ENCODE measurements at places on chromosomes 13 and 19.

GRCh38 chr19:23145617-23146415 is 29.0 kb downstream of the ZNF730 start:
- no peak for DNase-seq

GRCh38 chr19:42452590-42452989 is 9.8 kb upstream of the CXCL17 start:
- no peak for DNase-seq

- DNase-seq = no peak
These were observed 157.5 kb downstream of the TBC1D4 start for GRCh38 chr13:75324413-75324940.

DNA sequence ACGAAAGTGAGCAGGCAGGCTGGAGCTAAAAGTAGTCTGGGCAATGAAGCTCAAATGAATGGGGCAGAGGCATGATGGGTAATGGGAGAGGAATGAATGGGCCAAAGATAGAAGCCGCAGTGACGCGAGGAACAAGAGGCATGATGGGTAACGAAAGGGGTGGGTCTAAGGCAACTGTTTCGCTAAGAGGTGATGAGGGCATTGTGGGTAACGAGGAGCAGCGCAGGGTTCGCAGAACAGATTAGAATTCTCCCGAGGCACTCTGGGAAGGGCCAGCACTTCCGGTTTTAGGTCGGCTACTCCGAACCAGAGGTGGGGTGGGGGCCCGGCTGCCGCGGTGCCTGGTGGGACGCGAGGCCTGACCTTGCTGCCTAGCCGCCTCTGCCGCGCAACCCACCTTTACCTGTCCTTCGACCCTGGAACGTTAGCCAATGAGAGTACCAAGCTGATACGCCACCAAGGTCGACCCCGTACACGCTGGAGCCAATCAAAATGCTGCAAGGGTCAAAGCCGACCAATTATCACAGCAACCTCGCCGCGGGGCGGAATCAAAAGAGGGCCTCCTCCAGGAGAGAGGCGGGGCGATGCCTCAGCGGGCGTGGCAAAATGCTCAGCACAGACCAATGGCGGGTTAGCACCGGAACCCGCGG is 563 bp upstream of the TOMM40 start:
- DNase-seq = peak; percentile 99

GRCh38 chr19:51181377-51181912 is 39.3 kb downstream of the SIGLEC7 start:
- no peak for DNase-seq

DNA sequence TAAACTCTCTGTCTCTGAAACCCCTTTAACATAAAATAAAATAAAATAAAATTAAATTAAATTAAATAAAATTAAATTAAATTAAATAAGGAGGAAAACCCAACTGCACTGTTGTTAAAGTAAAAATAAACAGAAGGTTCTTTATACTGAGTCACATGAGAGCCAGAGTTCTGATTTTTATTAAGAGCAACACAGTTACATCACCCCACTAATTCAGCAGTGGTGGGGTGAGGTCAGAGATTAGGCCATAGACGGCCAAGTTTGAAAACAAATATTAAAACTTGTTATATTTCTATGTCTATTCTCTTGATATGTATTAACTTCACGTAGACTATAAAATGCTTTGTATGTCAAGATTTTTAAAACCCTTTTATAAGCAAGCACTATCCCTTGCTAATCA is 59.5 kb downstream of the MYCBP2 start:
- DNase-seq = peak; percentile 10

DNA sequence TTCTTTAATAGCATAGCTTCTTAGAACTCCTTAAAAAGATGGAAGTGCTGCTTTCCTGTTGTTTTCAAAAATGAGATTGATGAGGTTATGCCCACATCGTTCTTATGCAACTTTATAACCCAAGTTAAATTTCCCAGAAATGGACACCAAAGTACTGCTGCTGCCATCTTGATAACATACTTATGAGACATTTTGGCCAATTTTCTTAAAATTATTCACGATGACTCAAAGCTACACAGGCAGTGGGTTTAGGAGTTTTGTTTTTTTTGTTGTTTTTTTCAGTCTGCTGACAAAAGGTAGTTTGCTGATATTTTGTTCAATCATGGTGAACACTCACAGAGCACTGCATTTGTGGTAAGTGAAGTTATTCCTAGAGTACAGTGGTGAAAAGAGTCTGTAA is 54.9 kb upstream of the RFC3 start:
- DNase-seq = no peak

DNA sequence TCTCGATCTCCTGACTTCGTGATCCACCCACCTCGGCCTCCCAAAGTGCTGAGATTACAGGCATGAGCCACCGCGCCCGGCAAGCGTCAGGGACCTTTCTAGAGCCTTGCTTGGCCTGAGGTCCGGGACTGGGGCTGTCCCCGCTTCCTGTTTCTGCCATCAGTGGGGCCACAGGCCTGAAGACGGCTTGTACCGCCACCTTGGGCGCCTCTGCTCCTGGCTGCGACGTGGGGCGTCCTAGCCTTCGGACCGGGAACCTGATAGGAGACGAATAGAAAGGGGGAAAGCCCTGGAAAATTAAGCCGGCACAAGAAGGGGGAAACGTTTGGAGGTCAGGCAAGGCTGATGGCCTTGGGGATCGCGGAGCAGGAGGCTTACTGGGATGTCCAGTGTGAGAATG is 35.1 kb downstream of the RNF6 start:
- no peak for DNase-seq

- DNase-seq = no peak
These were observed 4.1 kb downstream of the ISYNA1 start for GRCh38 chr19:18433735-18434398.

DNA sequence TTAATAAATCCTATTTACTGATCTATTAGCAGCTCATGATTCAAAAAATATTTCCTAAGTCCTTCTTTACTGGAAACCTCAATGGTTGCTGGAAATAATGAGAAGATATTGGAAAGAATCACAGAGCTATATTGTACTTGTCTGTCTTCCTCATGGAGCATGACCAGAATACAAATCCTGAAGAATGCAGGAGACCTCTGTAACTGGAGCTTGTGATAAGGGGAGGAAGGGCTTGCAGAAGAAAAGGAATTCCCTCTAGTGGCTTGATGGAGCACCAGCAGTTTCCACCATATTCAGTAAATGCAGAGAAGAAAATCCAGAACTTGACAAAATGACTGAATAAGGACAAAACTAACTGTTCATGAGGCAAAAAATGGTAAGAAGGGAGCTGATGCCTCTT is 1333.1 kb downstream of the EFNB2 start:
- peak; percentile 72 for DNase-seq

DNA sequence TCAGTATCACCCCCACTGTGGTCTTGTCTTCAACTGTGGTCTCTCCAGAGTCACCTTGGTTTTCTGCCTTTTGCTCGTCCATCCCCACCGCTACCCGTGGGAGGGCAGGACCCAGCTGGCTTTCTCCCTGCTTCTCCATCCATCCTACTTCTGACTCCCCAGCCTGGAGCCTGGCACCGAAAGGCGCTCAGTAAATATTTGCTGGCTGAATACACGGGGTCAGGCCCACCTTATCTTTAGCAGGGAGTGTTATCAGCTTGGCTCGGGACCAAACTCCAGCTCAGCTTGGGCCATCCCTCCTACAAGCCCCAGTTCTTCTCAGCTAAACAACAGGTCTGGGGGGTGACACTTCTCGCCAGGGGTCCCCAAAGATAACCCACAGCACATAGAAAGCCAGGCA is 62.0 kb upstream of the KLF2 start:
- no peak for DNase-seq

- DNase-seq = peak; percentile 79
These were observed 752 bp downstream of the PDCD5 start for GRCh38 chr19:32581705-32582179.

GRCh38 chr19:10266706-10267105 is 4.2 kb upstream of the ICAM1 start:
- no peak for DNase-seq

DNA sequence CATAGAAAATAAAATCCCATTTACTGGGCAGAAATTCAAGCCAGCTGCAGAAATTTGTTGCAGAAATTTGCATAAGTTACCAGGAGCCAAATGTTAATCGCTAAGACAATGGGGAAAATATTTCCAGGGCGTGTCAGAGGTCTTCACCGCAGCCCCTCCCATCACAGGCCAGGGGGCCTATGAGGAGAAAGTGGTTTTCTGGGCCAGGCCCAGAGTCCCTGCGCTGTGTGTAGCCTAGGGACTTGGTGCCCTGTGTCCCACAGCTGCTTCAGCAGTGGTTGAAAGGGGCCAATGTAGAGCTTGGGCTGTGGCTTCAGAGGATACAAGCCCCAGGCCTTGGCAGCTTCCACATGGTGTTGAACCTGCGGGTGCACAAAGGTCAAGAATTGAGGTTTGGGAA is 278.9 kb upstream of the PCDH9 start:
- DNase-seq = no peak

GRCh38 chr13:70171151-70171550 is 62.9 kb upstream of the KLHL1 start:
- DNase-seq = no peak

- no peak for DNase-seq
These were observed 35.7 kb downstream of the ZNF493 start for GRCh38 chr19:21432590-21432989.

DNA sequence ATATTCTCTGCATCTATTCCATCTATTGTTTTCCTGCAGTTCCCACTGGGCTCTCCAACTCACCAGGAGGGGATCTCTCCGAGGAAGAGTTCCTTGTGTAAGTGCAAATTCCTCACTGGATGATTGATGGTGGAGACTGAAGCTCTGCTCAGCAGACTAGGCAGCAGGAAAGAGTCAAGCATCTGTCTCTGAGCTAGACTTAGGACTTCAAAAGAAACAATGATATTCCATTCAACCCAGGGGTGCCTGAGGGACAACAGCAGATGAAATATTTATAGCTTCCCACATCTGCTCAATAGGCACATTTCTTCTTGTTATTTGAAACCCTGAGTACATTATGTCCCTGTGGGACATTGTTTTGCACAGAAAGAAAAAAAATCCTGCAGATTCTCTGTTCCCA is at the start of the genes OR7A5 and OR7C1:
Gene OR7A5, minus strand, starts transcription at position 175 of the 400 bp plus-strand sequence. CDS start 6,944 bp downstream, outside the sequence.
Gene OR7C1, minus strand, starts transcription at position 175 of the 400 bp plus-strand sequence. CDS start 35,049 bp downstream, outside the sequence.
- no peak for DNase-seq

GRCh38 chr13:25528266-25528665 is 156.5 kb downstream of the ATP8A2 start:
- no peak for DNase-seq

- DNase-seq = no peak
These were observed 309.1 kb downstream of the KLF12 start for GRCh38 chr13:73825143-73825542.

DNA sequence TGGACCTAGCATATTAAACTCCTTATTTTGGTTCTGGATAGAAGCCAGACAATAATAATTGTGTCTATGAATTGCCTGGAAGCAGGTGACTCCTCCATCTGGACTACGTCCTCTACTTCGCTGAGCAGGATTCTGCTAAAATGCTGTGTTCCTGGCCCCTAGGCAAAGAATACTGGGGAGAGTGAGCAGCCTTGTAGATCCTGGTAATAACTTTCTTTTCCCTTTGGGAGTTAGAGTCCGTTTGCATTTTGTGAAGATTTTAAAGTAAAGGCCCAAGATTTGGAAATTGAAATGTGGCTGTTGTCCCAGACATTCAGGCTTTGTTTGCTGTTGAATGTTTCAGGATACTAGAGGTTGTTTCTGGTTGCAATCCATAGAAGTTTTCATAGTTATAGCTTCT is 511.9 kb upstream of the KLF12 start:
- DNase-seq = no peak

DNA sequence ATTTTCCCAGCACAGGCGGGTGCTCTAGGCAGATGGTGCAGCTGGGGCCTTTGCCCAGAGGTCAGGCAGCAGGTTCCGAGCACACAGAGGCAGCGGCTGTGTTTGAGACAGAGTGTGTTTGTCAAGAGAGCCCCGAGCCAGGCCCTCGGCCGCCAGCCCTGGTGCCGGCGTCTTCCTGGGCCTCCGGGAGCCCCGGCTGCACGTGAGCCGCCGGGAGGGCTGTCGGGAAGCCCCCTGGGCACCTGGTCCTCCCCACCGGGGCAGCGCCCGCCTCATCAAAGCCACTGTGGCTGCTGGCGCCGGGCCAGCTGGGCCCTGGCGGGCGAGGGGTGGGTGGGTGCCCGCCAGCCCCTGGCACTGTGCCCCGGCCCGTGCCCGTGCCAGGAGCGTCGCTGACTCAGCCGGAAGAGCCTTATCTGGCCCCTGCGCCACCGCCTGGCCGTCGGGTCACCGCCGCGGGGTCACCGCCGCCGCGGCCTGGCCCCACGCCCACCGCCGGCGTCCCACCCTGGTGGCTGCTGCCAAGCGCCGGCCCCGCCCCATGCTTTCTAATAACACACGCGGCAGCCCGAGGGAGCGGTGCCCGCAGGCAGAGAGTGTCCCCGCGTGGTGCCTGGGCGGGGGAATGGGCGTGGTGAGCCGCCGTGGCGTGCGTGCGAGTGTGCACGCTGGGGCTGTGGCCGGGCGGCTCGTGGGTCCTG is 14.9 kb downstream of the ARID3A start:
- DNase-seq = no peak

GRCh38 chr13:33629605-33630360 is 188.2 kb upstream of the RFC3 start:
- DNase-seq = no peak

DNA sequence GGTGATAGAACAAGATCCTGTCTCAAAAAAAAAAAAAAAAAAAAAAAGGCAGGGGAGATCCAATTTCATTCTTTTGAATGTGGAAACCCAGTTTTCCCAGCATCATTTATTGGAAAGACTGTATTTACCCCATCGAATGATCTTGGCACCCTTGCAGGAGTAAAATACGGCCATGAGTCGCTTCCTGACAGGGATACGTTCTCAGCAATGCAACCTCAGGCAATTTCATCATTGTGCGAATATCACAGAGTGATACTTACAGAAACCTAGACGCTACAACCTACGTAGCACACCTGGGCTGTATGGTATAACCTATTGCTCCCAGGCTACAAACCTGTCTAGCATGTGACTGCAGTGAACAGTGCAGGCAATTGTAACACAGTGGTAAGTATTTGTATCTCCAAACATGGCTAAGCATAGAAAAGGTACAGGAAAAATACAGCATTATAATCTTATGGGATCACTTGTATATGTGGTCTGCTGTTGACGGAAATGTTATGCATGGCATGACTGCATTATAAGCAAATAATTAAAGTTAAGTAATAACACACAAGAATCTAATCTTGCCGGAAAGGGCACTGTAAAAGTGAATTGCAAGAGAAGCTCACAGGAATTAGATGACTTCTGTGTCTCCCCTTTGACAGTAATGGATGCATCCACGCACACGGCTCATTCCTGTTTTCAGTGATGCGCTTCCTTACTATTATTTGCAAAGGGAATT is 24.1 kb downstream of the RFX2 start:
- DNase-seq = no peak

- no peak for DNase-seq
These were observed 38.0 kb downstream of the TPT1 start for GRCh38 chr13:45303026-45303425.

- no peak for DNase-seq
These were observed 54.0 kb upstream of the CNMD start for GRCh38 chr13:52793515-52794061.
